ENCODE measurements at places on chromosomes 7 and 10.

DNA sequence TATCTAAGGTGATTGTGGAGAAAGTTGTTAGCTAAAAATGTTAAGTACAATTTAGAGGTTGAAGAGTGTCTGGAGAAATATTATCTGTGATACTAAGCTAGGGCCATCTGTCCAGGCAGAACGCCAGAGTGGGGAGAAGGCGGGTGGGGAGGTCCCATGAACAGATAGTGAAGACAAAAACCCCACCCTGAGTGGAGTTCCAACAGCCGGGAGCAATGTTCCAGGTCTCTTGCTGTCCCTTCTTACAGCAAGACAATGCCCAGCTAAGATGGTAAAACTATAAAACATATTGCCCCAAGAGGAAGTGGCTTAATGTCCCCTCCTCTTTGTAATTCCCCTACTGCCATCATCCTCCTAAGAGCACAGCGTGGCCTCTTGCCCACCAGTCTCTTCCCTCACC, 10.4 kb upstream of the IL15RA start:
- DNase-seq = no peak

GRCh38 chr7:151725844-151726651, 150.9 kb downstream of the PRKAG2 start:
- DNase-seq = no peak

DNA sequence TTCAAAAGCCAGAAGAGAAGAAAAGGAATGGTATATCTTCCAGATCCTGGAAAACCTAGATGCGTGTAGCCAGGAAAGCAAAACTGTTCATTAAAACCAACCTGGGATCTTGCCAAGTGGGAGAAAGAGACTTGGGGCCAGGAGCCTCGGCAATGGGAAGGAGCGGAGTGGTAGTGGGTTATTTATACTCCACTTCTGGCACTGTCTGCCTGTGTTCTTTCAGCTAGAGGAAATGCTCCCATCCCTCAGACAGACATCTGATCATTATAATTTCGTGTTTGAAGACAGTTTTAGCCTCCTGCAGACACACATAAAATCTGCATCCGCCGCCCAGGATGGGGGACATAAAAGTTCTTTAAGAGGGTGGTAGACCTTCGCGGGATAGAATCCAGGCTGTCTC, 421.6 kb downstream of the RPS24 start:
- DNase-seq = no peak

DNA sequence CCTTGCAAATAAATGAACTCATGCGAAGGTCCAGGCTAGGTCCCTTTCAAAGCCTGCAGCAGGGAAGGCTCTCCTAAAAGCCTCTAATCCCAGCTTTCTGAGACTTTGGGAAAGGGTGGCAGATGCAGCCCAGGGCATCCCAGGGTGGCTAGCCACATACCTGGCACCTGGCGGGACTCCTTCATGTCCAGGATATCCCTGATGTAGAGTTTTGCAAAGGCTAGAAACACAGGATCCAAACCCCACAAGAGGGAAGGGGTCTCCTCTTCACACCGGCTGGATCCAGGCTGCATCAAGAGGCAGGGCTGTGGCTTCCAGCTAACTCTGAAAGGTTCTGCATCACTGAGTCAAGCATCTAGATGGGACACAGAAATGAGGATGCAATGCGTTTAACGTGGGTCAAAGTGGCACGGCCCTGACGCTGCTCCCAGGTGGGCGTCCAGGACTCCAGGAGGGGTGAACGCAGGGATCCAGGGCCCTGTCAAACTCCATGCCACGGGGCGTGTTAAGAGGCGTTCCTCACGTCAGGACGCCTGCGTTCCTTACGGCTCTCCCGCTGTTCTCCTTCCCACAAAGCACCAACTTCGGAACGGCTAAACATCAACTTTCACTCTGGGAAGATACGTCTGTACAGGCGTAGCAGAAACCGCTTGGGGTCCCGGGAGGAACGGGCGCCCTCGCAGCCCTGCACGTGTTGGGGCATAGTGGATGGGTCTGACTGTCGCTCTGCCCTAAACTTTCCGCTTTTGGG, 507 bp downstream of the STN1 start:
- DNase-seq = no peak

Measured in NCI-H1436 treated with DMSO at 0.1 percent for 48 hours (cell line).